ENCODE measurements at places on chromosomes 1 and 21.

- DNase-seq: no peak
Observed at GRCh38 chr1:42324398-42325013, 10.5 kb downstream of the FOXJ3 start.

- DNase-seq: no peak
Observed at GRCh38 chr1:101438359-101438758, 201.5 kb downstream of the S1PR1 start.

DNA sequence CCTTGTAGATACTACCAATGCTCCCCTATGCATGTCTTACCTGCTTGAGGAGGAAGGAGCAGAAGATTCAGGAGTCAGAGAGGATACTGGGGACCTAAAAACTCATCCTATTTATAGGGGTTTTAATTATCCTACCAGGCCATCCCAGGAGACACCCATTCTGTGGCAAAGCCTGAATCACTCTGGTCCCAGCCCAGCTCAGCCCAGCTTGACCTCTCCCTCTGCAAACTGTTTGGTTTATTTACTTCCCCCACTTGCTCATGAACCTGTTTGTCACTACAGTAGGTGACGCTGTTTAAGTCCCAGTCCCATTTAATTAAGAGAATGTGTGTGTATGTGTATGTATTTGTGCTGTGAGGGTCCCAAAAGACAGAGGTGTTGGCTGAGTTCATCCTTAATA, at the start of gene RPTN:
Gene RPTN, minus strand, starts transcription at position 85 of the 400 bp plus-strand sequence. CDS start 1,339 bp downstream, outside the sequence.
- DNase-seq: no peak

DNA sequence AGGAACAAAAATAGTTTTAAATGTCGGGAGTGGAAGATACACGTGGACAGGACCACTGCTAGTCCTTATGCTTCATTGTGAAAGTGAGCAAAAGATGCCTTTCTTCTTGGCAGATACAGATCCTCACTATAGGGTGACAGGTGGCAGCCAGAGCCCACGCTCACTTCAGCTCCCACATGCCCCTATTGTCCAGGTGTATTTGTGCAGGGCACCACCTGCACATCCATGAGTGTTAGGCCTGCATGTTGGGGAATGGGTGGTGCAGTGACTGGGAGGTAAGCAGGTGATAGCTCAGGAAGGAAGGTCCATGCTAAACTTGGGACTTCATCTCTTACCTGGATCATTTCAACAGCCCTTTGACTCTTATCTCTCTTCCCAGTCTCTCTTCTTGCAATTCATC, 27.4 kb downstream of the SLC5A9 start:
- DNase-seq: no peak

DNA sequence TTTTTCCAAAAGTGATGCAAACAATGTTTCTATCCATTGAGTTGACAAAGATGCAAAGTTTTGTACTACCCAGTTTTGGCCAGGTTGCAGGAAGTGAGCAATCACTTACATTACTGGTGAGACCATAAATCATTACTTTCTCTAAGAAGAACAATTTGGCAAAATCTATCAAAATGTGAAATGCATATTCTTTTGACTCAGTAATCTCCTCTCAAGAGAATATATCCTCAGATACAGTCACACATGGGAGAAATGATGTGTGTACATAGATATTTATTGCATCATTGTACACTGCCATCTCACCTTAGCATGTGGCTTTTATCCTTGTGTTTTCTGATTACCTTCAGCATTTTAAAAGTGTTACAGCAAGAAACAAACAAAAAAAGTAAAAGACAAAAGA, 52.4 kb upstream of the FMO3 start:
- no peak for DNase-seq

DNA sequence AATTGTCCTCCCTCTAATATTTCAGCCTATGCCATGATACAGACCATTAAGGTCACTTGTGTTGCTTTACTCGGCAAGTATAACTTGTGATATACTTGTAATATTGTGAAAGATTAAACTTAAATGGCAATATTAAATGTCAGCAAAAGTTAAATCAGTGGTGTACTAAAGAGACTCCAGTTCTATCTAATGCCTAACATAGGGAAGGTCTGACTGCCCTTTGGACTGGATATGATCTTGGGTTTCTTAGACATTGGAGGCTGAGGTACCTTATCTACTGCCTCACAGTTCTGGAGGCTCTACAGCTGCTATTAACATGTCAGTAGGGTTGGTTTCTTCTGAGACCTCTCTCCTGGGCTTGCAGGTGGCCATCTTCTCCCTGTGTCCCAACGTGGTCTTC, 89.9 kb downstream of the MT1HL1 start:
- no peak for DNase-seq

GRCh38 chr1:234241941-234242490, 131.2 kb upstream of the COA6 start:
- DNase-seq: no peak

GRCh38 chr1:158961178-158961577, 29.8 kb downstream of the PYHIN1 start:
- no peak for DNase-seq

- DNase-seq: no peak
Observed at GRCh38 chr1:63742526-63742925, 31.3 kb upstream of the ROR1 start.

- no peak for DNase-seq
Observed at GRCh38 chr1:229300099-229300757, 29.3 kb downstream of the RAB4A start.

- DNase-seq: no peak
Observed at GRCh38 chr1:94661431-94661932, 119.9 kb upstream of the F3 start.

- no peak for DNase-seq
Observed at GRCh38 chr1:203091761-203092330, 6.0 kb upstream of the MYOG start.

- DNase-seq: no peak
Observed at GRCh38 chr1:17614586-17614985, 75.1 kb downstream of the ARHGEF10L start.

GRCh38 chr1:186977266-186977957, 148.7 kb downstream of the PLA2G4A start:
- DNase-seq: no peak

DNA sequence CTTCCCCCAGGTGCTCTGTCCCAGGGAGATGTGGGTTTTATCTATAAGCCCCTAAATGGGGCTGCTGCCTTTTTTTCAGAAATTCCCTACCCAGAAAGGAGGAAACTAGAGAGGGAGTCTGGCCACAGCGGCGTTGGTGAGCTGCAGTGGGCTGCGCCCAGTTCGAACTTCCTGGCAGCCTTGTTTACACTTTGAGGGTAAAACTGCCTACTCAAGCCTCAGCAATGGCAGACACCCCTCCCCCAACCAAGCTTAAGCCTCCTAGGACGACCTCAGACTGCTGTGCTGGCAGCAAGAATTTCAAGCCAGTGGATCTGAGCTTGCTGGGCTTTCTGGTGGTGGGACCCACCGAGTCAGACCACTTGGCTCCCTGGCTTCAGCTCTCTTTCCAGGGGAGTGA, 46.2 kb upstream of the PAPPA2 start:
- no peak for DNase-seq

All from stimulated activated CD4-positive, alpha-beta T cell treated with anti-CD3 and anti-CD28 coated beads, Interleukin-15, amount 100 ng/mL, for 1 hour (primary cell).